GM12892 (cell line): ENCODE measurements at places on chromosomes 7 and 10.

- DNase-seq, result no peak
Observed at GRCh38 chr7:7751243-7752092, 33.1 kb upstream of the RPA3 start.

DNA sequence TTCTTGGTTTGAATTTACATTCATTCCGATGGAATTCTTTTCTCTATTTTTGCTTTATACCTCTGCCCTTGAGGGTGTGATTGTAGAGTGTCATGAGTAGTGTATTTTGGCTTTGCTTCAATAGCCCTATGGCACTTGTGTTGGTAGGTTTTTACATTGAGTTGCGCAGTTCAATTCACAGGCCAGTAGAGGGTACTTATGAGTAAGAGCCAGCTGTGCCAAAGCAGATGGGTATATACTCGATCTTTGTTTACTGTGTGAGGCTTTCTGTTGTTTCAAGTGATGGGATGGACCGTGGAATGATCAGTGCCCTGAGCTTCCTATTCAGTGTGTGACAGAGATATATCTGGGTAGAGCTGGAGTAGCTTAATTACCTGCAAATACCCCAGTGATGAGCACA, 4.3 kb upstream of the AKR1C3 start:
- no peak for DNase-seq

DNA sequence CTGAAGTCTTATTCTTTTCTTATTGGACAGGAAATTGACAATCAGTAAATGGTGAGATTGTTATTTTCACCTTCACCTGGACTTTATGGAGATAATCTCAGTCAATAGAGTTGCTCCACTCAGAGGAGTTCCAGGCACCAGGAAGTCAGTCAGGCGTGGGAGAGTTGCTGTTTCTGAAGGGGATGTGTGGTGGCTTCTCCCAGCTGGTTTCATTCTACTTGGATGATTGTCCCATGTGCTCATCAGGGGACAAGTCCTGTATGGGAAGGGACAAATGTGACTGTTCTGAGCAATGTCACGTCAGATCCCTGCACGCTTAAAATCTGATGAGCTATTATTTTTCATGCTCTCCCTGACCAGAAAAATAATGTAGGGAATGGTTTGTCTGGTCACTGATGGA, 222.5 kb upstream of the PITRM1 start:
- DNase-seq, result no peak

- DNase-seq, result no peak
Observed at GRCh38 chr7:152967958-152968357, 208.4 kb downstream of the ACTR3B start.

DNA sequence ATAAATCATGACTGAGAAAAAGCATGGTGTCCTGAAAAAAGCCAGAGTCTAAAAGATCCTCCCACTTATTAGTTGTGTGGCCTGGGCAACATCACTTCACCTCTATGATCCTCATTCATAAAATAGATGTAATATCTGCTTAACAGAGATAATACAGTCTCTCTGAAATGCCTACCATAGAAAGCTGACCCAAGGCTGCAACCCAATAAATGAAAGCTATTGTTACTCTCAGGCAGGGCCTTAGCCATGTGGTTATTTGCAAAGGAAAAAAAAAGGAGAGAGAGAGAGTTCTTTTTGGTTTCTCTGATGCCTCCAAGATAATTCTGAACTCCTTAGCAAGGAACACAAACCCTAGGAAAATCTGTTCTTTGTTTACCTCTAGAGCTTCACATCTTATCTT, 7.9 kb downstream of the FAM13C start:
- no peak for DNase-seq

- DNase-seq, result no peak
Observed at GRCh38 chr7:672891-673290, 53.6 kb upstream of the DNAAF5 start.

GRCh38 chr10:60614363-60614762, 163.9 kb upstream of the CDK1 start:
- DNase-seq, result no peak

GRCh38 chr10:44786286-44786850, 124.8 kb upstream of the TMEM72 start:
- no peak for DNase-seq

- DNase-seq, result no peak
Observed at GRCh38 chr7:15376600-15376999, 185.2 kb downstream of the AGMO start.

- no peak for DNase-seq
Observed at GRCh38 chr10:29608476-29609301, 26.1 kb downstream of the SVIL start.

DNA sequence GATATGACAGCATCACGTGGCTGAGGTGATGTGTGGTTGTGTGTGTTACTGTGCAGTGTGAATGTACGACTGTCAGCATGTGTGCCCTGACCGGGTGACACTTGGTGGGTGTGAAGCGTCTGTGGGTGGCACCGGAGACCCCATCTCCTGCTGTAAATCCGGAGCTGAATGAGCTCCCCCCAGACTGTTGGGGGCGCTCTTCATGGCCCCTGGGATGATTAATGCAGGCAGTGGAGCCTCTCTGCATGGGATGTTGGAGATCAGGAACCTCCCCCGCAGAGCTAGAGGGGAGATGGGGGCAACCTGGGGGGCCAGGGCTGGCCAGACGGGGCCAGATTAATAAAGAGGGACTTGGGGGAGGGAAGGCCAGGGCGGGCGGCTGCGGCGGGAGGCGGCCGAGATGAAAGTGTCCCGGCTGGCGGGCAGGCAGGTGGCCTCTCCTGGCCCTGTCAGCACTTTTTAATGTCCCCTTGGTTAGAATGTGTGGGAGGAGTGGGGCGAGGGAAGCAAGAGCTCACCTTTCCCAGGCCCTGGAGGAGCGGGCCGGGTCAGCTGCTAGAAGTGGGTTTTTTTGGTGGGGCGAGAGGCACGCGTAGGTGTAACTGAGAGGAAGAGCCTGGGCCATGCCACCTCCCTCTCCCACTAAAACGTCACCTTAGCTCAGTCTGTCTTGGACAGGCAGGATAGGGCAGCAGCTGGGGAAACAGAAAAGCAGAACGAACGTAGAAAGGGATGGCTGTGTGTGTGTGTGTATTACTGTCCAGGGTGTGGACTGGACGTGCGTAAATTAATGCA, 34.1 kb downstream of the HIF1AN start:
- no peak for DNase-seq

- no peak for DNase-seq
Observed at GRCh38 chr7:30812676-30813075, 41.5 kb downstream of the MINDY4 start.

GRCh38 chr7:158975526-158976467, 119.4 kb downstream of the DYNC2I1 start:
- no peak for DNase-seq

GRCh38 chr10:598415-599170, 90.9 kb downstream of the DIP2C start:
- DNase-seq, result no peak
